Right ventricle myocardium inferior (tissue), 1 donor: ENCODE measurements at places on chromosomes 2 and 18.
A peak's percentile ranks its signal among the peaks of the same experiment; 100 is the strongest.

DNA sequence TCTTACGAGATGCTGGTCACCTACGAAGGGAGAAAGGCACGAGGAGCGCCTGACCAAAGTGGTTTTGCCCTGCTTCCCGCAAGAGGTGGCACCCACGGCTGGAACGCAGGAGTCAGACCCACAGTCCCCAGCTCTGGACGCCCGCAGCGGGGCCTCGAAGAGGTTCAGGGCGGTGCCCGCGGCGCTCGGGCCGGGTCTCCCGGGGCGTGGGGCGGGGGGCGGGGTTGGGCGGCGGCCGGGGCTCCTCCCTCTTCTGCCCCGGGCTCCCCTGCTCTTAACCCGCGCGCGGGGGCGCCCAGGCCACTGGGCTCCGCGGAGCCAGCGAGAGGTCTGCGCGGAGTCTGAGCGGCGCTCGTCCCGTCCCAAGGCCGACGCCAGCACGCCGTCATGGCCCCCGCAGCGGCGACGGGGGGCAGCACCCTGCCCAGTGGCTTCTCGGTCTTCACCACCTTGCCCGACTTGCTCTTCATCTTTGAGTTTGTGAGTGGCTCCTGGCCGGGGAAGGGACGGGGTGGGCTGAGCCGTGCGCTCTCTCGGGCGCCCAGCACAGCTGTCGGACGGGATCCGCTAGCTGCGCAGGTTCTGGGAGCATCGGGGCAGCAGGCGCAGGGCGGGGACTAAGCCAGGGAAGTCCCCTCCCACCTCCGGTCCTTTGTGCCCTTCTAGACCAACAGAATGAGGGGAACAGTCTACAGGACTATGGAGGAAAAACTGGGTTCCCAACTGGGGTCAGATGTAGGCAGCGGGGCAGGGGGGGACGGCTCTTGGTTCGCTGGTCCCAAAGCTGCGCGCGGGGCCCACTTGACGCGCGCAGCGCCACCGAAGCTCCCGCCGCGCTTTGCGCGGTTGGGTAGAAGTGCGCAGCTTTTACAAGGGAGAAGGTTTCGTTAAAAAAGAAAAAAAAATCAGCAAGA lies at the start of gene MAL:
Gene MAL, plus strand, starts transcription at position 303 of the 914 bp plus-strand sequence. Its CDS starts 85 bp downstream, at position 388.
- DNase-seq, result peak; percentile 44

- no peak for DNase-seq
These were observed 208.2 kb downstream of the SPP2 start for GRCh38 chr2:234258562-234259141.

- no peak for DNase-seq
These were observed 16.0 kb downstream of the YPEL5 start for GRCh38 chr2:30162806-30163205.

GRCh38 chr2:26314243-26314642 lies 31.7 kb upstream of the SELENOI start:
- DNase-seq, result no peak

- DNase-seq, result no peak
These were observed 25.4 kb upstream of the ACADL start for GRCh38 chr2:210250622-210251021.

DNA sequence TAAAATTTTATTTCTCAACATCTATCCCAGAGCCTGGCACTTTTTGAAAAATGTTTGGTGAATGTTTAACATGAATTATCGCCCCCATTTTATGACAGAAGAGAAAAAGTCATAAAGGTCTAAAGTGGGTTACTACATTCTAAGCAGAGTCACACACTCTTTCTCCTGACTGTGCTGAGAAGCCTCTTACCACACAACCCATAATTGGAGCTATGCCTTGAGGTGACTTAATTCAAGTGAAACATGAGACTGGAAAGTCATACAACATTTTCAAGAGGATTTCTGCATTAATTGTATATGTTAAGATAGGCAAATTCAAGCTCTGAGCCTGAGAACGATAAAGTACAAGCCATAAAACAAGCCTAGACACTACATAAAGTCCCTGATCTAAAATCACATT lies 3.1 kb upstream of the DSEL start:
- no peak for DNase-seq

DNA sequence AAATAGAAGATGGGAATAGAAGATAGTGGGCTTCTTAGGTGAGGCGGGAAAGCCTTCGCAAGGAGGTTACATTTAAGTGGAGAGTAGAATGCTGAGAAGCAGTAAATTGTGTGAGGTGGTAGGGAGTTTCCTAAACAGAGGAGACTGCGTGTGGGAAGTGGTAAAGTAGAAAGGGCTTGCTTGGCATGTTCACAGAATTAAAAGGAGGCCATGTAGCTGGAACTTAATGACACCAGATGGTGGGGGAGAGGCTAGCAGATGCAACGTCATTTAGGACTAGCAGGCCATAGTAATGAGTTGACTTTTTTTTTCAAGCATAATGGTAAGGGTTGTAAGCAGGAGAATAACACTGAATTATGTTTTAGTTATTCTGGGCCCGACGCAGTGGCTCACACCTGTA lies 13.0 kb upstream of the RTN4 start:
- no peak for DNase-seq

DNA sequence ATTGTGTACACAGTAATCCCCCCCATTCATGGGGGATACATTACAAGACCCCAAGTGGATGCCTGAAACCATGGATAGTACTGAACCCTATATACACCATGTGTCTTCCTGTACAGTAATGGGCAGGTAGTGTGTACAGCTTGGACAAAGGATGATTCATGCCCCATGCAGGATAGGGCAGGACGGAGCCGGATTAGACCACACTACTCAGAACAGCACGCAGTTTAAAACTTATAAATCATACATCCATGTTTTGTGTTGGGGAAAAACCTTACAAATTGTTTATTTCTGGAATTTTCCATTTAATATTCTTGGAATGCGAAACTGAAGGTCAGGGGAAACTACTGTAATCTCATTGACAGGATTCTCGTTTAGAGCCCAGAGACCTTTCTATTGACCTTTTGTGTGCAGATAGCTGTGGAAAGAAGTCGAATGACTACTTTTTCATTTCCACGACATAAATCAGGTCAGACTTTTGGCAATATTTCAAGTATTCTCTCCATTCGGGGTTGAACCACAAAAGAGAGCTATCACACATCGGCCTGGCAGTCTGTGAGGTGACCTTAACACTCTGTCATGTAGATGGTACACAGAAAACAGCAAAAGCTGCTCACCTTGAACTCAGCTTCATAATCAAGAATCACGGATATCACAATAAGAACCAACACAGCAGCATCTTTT lies 9.9 kb upstream of the YPEL5 start:
- DNase-seq, result no peak

DNA sequence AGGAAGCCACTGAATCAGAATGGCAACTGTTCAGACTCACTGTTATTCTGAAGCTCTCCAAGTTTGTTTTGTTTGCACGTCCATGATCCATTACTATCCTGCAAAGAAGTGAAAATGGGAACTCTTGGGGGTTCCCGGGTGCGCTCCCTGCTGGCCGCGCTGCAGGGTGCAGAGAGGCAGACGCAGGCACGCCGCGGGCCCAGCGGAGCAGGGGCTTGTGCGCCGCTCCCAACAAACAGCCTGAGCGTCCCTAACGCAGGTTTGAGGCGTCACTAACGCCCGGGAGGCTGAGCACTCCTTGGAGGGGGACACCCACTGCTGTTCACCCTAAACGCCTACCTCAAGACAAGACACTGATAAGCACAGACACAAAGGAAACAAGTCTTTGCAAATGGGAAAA lies 14.3 kb upstream of the PIEZO2 start:
- no peak for DNase-seq

DNA sequence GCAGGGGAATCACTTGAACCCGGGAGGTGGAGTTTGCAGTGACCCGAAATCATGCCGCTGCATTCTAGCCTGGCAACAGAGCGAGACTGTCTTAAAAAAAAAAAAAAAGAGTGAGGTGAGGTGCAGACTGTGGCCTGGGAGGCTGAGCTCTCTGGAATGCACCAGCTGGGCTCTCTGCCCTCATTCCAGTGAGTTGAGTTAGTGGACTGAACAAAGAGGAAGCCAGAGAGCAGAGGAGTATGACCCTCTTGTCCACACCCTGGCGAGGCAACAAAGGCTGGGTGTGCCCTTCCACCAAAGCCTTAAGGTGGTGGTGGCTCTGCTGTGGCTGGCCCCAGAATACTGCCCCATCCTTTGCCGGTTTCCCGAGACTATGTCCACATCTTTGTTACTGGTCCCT lies 71.3 kb upstream of the ACKR3 start:
- DNase-seq, result no peak

DNA sequence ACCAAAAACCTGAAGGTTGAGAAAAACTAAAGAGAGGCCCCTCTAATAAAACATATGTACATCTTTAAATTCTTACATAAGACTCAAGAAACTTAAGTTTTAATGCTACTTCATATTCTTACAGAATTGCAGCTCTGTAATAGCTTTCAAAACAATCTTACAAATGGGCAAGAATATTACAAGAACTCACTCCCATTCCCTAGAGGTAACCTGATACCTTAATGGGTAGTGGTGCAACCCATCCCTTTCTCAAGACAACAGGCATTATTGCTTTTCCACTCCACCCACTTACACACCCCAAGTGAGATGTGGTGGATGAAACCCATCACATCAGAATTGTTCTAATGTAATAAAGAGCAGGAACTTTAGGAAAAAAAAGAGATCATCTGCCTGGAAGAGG lies 103.7 kb downstream of the RBMS1 start:
- DNase-seq, result no peak

DNA sequence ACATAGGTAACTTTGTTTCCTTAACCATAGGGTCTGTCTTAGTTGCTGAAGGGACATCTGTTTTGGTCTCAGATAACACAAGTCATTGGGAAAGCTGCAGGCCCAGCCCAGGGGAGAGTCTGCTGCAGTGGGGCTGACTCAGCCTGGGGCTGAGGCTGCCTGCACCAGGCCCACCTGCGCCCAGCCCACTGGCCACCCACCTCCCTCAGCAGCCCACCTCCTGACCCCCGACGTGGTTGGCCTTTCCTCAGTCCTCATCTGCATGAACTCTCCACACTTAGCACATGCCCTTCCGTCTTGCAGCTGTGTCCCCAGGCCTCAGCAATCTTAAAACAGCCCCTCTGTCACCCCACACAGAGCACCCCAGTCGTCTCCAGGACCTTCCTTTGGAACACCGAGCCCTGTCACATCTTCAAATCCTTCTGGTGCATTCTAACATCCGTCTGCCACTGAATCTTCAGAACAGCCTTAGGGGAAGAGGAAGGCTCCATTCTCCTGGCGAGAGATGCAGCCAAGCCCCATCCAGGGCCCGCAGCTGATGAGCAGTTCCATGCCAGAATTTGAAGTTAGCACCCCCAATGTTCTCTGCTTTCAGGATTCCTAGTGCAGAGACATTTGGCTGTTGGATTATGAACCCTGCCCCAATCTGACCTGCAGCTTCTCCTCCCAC lies 231.4 kb downstream of the SEPTIN10 start:
- no peak for DNase-seq

GRCh38 chr2:58497168-58497567 lies 256.0 kb upstream of the FANCL start:
- DNase-seq, result no peak

DNA sequence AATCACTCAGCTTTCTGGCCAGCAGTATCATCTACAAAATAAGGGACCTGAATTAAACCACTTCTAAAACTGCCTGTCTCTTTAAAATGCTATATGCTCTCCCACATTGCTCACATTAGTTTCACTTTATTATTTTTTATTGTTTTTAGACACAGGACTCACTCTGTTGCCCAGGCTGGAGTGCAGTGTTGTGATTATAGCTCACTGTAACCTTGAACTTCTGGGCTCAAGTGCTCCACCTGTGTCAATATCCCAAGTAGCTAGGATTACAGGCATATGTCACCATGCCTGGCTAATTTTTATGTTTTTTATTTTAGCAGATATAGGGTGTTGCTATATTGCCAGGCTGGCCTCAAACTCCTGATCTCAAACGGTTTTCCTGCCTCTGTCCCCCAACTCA lies 591.3 kb upstream of the ZNF804A start:
- DNase-seq, result no peak

GRCh38 chr18:74116633-74117554 lies 30.7 kb downstream of the FBXO15 start:
- DNase-seq, result no peak

DNA sequence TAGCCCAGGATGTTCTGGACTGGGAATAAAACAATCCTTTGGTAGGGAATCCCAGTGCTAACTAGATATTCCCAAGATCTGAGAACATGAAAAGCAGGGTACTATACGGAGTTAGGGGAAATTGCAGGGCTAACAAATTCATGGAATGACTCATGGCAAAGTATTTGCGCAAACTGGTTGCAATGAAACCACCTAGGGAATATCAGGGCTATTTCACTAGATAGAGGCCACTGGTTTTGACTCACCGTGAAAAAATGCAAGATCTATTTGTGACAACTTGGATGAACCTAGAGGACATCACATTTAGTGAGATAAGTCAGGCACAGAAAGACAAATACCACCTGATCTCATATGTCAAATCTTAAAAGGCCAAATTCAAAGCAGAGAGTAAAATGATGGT lies 233.3 kb downstream of the MBD2 start:
- DNase-seq, result no peak

GRCh38 chr2:164735309-164735919 lies 106.2 kb downstream of the COBLL1 start:
- DNase-seq, result no peak

- DNase-seq, result no peak
These were observed 78.7 kb upstream of the SPTBN1 start for GRCh38 chr2:54377451-54377850.
